ENCODE measurements at places on chromosomes 3 and 15.

DNA sequence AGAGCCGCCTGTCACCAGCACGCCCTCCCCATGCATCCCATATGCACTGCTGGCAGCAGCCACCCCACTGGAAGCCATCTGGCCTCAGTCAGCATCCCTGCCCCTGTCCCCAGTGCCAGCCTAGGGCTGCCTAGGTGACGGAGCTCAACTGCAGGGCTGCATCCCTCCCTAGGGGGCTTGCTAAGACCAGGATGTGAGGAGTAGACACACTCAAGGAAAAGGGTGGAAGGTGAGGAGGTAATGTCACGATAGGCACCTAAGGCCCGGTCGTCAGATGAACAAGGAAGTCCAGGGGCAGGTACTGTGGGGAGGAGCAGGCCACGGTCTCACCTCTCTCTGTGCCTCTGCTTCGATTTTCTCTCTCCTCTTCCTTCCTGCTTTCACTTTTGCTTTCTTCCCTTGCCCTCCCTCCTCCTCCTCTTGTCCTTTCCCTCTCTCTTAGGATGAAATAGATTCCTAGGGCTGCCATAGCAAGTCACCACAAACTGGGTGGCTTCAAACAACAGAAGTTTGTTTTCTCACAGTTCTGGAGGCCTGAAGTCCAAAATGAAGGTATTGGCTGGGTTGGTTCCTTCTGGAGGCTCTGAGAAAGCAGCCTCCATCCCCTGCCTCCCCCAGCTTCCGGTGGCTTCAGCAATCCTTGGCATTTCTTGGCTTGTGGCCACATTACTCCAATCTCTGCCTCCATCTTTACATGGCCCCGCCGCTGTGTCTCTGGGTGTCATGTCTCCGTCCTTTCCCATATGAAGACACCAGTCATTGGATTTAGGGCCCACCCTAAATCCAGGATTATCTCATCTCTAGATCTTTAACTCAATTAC, 298.3 kb downstream of the SHQ1 start:
- no peak for DNase-seq

- DNase-seq: no peak
Measured at GRCh38 chr3:178718995-178719635, 182.9 kb downstream of the KCNMB2 start.

DNA sequence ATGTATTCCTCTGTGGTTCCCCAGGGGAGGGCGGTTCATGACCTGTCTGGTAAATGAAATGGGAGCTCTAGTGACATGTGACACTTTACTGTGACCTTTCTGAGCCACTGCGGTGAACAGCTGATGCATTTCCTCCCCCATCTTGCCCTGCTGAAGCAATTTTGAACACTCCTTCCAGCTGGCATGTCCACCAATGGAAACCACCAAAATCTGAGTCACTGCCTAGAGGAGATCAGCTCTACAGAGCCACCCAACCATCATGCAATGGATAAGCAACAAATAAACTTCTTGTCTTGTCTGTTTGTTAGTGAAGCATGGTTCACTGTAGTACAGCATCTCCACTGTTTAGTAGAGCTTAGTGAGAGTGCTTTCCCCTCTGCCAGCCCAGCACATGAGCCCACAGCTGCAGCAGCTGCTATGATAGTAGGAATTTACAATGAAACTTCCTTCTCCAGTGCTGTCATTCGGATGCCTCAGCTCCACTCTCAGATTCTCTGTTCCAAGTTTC, 479.4 kb downstream of the NTRK3 start:
- no peak for DNase-seq

DNA sequence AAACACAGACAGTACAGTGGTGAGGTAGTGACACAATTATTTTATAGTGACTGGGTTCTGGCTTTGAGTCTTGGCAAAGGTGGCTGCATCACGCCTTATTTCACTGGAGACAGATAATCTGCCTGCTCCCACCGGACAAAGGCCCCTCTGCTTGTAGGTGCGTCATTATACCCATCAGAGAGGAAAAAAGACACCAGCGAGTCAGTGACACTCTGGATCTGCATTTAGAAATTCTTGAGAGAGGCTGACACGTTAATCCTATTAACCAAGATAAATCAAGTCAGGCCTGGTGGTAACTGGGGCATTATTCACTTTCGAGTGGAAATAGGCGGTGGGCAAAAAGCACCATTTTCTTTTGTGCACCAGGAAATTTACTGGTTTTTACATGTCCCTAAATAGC, 76.2 kb downstream of the NR2F2 start:
- DNase-seq: no peak

DNA sequence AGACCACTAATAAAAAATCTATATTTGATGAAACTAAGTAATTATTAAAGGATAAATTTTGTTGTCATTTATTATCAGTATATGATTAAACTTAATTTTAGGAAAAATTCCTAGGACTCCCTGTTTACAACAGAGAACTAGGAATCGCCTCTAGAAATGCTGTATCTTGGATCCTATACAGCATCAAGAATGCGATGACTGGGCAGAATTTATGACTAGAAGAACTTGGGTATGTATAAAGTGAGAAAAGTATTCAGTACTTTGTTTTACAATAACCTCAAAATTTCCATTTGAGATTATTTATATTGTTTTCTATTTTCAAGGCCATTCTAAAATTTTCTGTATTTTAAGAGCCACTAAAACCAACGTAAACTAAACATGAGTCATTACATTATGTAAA, 82.3 kb upstream of the AGTR1 start:
- no peak for DNase-seq

DNA sequence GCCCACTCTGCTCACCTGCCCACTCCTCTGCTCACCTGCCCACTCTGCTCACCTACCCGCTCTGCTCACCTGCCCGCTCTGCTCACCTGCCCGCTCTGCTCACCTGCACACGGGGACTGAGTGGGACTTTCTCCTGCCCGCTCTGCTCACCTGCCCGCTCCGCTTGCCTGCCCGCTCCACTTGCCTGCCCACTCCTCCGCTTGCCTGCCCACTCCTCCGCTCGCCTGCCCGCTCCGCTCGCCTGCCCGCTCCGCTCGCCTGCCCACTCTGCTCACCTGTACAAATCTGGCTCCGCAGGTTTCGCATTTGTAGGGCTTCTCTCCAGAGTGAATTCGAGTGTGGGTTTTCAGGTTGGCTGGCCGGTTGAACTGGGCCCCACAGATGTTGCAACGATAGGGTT, 20.0 kb downstream of the BCL6 start:
- no peak for DNase-seq

DNA sequence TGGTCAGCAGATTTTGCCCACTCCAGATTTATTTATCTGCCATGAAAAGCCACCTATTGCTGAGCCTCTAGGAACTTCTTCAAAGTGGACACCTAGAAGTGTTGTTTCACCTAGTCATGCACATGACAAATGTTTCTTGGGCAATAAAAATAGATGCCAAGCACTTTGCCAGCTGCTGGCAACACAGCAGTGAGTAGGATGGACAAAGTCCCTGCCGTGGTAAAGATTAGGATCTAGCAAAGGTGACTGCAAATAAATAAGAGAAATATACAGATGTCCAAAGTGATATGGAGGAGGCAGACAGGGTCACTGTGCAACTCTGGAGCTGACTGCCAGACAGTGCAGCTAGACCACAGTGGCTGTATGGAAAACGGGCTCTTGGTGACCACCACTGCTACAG, 137.9 kb downstream of the SUCLG2 start:
- no peak for DNase-seq

GRCh38 chr3:77460326-77460725, 420.4 kb downstream of the ROBO2 start:
- DNase-seq: no peak

GRCh38 chr3:60610441-60611112, 640.7 kb downstream of the FHIT start:
- no peak for DNase-seq

DNA sequence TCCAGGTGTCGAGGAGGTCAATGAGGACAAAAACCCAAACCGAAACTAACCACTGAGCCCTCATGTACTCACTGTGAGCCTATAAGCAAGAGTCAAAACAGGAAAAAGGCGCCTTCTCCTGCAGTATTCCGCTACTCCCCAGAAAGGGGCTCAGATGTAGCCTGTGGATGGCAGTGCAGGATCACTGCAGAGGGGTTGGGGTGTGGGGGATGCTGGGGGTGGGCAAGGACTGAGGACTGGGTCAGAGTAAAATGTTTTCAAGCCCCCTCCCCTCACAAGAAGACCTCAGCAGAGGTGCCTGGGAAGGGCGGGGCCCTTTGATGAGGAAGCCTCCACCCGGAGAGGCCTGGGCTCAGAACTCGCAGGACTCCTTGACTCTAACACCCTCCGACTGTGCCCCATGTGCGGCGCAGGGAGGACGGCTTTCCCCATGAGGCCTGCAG, 170.1 kb downstream of the OSBPL10 start:
- no peak for DNase-seq

DNA sequence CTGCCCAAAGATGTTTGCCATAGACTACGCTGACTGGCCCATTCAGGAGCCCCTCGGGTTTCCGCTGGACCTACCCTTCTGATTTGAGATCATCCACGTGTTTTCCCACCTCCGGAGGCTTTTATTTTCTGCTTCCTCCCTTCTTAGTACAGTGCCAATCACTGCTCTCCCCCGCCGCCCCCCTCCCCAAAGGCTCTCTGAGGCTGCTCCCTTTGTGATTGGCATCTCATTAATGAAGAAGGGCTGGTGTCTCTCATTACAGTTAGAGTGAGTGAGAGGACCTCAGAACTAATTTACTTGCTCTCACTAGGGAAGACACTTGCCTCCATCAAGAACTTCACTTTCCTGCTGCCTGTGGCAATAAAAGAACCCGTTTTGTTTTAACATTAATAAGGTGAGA, 284.7 kb upstream of the ICE2 start:
- no peak for DNase-seq
